ENCODE measurements at places on chromosomes 6 and 20.

- DNase-seq: no peak
These were observed 564.3 kb upstream of the MARCKS start for GRCh38 chr6:113292646-113293422.

- no peak for DNase-seq
These were observed 40.2 kb downstream of the CENPW start for GRCh38 chr6:126380072-126380583.

DNA sequence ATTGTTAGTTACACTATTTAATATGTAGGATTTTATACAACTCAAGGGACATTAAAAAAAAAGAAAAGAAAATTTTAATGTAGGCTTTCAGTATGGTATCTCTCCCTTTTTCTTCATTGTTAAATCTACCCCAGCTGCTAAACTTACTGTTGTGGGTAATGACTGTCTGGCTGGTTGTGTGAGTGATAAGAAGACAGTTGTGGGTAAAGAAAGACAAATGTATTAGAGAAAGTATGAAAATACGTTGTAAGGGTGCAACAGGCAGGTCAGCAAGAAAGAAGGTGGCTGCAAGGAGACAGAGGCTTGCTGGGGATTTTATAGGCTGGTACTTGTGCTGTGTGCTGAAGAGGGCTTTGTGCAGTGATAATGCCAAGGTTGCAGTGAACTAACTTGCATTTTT lies 91.4 kb upstream of the FOXO3 start:
- no peak for DNase-seq

GRCh38 chr6:4374216-4374615 lies 238.8 kb upstream of the ECI2 start:
- no peak for DNase-seq

DNA sequence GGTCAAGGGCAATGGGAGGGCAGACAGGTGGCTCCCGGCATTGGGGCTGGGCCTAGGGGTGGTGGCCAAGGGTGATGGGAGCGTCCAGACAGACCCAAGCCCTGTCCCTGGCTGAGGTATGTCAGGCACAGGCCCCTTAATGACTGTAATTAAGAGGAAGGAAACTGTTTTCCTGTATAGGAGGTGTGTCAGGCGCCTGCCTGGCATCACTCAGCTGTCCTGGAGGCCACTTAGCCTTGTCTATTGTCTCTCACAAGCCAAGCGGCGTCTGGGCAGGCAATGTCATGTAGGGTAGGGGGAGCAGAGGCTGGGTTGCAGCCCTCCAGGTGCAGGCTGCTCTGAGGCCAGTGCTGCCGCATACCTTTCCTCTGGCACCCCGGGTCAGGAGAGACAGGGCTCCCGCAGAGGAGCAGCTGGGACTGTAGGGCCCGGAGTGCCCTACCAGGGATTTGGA lies 3.9 kb upstream of the FAM83C start:
- DNase-seq: no peak

DNA sequence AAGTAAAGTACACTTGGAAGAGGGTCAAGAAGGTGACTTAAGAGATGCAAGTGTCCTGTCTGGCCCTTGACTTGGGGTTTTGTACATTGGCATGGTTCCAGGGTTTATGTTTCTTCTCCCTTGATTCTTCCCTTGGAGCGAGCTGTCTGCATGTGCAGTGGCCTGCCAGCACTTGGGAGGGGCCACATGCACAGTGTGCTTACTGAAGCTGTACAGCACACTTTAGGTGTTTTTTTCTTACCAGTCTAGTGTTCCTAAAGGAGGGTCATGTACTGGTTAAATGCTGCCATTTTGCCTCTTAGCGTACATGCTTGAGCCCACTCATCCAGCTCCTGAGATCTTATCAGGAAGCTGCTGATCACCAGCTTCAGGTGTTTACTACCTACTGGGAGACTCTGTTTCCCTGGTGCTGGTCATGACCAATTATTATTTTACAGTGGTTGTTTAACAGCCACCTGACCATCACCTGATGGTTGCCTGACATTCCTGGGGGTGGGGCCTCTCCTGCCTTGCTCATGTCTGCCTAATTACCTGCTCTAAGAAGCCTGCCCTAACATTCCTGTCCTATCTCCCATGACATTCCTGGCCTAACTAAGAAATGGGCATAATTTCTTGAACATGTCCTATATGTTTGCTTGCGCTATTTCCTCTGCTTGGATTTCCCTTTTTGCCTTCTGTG lies 182.9 kb downstream of the MCHR2 start:
- no peak for DNase-seq

DNA sequence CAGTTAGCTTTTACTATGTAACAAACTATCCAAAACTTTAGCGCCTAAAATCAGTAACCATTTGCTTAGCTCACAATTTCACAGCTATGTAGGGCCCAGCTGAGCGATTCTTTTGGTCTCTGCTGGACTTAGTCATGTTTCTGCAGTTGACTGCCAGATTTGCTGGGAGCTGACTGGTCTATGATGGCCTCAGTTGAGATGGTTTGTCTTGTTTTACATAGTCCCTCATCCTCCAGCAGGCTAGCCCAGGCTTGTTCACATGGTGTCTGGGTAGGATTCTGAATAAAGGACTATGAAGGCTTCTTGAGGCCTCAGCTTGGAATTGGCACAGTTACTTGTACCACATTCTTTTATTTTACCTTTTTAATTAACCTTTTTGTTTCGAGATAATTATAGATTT lies 247.8 kb upstream of the CHD6 start:
- no peak for DNase-seq

GRCh38 chr6:157283900-157284737 lies 39.2 kb downstream of the TMEM242 start:
- no peak for DNase-seq

DNA sequence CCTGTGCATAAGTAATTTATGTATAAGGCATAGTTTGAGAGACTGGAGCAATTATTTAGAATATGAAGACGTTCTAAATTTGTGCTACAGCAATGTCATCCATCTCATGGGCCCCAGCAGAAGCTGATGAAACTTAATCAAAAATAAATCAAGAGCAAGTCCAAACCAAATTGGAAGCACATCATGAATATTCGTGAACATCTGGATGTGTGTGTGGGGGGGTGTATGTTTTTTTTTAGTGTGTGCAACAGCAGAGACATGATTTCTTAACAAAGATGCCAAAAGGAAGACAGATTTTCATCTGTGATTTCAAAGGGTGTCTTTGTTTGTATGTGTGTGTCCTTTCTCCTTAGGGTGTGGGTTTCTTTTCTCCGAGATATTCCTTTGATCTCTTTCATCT lies 58.9 kb downstream of the SASH1 start:
- no peak for DNase-seq

DNA sequence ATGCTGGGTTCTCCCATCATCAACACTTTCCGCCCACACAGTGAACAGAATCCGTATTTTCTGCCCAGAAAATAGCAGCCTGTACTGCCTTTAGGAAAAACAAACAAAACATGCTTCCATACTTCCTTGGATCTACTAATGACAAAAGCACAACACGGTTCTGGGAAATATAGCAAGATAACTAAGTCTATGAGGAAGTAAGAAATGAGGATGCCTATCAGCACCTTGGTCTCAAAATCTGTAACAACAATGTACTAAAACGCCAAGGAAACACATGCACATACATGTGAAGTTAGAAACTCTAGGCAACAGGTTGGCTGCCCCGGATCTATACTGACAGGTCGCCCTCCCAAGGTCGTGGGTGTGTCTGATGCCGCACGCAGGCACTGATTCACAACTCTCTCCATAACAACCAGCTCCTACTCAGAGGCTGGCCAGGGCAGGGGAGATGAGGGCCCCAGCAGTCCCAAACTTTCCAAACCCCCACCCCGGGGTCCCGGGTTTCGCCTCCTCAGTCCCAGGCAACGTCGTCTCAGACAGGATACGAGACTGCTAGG lies 710 bp downstream of the BTBD9 start:
- DNase-seq: no peak

- no peak for DNase-seq
These were observed 3.4 kb downstream of the CYB5R4 start for GRCh38 chr6:83862776-83863471.

- no peak for DNase-seq
These were observed 13.7 kb upstream of the SCRT2 start for GRCh38 chr20:689348-689747.

DNA sequence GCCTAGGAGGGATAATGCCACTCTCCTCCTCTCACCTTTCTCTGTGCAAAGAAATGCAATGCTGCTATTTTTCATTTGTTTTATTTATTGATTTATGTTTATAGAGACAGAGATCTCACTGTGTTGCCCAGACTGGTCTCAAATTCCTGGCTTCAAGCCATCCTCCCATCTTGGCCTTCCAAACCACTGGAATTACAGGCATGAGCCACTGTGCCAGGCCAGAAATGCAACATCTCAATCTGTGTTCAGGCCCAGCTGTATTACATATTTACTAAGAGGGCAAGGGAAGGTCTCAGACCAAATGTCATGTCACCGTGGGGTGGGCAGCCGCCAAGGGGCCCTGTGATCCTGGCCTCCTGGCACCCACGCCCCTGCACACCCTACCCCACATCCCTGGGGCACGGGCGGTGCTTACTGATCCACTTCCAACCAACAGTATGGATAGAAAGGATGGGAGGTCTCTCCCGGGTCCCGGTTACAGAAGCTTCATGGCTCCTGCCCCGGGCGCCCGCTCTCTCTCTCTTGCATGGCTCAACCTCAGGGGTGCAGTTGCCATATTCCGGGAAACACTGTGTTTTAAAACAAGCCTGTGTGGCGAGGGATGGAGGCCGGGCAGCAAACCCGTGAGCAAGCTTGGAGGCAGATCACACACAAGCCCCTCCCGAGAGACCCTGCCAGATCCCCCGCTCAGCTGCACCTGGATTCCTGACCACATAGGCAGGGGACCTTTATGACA lies 111.8 kb downstream of the AGPAT4 start:
- no peak for DNase-seq

DNA sequence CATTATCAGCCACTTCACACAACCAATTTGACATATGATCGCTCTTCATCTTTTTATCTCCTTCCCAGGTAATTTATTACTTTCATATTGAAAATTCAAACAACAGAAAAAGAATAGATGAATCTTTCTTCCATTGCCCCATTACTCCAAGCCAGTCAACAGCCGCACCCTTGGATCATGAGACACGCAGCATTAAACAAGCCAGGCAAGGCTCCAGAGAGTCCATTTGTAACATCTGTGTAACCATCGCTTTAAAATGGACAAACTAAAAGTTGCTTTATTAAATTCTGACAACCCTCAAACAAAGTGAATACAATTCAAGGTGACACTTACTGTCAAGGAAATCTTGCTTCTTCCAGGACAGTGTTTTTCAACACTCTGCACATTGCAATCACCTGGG lies 200.3 kb downstream of the EPM2A start:
- DNase-seq: no peak

DNA sequence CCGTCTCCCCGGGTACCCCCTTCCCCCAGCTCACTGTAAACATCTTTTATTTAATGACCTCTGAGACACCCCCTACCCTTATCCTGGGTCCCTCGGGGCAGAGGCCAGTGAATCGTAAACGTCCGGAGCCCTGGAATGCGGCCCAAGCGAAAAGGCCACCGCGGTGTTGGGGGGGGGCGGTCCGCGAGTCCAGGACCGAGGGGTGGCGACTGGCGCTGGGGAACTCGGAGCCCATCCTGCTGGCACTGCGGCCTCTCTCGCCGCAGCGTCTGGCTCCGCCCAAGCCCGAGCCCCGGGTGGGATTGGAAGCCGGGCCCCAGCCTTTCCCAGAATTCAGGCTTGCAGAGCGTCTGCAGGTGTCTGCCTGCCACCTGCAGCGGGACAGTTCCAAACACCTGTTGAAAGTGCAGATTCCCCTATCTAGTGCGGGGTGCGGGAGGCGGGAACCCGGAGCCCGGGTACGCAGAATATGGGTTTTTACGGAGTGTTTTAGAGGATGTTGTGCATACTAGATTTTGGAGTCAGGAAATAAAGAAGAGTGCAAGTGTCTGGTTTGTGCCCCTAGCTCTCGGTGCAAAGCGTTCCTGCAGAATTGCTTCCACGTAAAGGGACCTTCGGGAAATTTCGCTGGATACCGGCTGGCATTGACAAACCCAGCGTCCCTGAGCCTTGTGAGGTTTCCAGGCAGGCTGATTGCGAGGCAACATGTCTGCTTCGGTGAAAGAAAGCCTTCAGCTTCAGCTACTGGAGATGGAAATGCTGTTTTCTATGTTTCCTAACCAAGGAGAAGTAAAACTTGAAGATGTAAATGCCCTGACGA lies 800 bp downstream of the RWDD2A start:
- no peak for DNase-seq

GRCh38 chr6:40343877-40344565 lies 243.1 kb downstream of the LRFN2 start:
- DNase-seq: no peak

GRCh38 chr6:29864037-29864810 lies 36.6 kb downstream of the HLA-G start:
- no peak for DNase-seq

GRCh38 chr20:12072954-12073264 lies 155.2 kb downstream of the BTBD3 start:
- DNase-seq: no peak

Data from cerebellar nuclear complex (tissue), 1 donor.